ENCODE measurements at places on chromosomes 2 and 18.
A peak's percentile ranks its signal among the peaks of the same experiment; 100 is the strongest.

GRCh38 chr2:144567745-144568144 lies 47.8 kb upstream of the ZEB2 start:
- DNase-seq, result peak; percentile 29

DNA sequence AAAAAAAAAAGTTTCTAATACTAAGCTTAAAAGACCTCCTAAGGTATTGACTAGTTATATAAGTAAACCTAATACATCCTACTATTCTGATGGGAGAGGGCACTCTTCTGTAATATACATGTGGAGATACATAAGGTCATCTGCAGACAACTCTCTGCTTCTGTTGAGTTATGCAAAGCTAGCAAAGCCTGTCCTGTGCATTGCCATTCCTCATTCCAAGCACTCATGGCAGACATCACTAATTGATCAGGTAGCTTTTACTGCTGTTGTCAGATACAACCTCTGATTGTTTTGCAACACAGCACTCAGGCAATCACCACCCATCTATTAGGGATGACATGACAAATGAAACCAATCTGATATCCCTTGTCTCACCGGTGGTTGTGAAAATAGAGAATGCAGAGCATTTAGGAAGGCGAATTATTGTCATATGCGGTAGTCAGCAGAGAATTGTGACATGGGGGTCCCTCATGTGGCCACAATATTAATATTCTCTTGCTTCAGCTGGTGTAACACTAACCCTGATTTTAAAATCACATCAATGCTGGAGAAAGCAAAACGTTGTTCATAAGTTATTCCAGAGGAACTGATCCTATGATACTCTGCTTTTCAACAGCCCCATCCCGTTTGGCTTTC lies 416.5 kb upstream of the GYPC start:
- DNase-seq, result no peak

DNA sequence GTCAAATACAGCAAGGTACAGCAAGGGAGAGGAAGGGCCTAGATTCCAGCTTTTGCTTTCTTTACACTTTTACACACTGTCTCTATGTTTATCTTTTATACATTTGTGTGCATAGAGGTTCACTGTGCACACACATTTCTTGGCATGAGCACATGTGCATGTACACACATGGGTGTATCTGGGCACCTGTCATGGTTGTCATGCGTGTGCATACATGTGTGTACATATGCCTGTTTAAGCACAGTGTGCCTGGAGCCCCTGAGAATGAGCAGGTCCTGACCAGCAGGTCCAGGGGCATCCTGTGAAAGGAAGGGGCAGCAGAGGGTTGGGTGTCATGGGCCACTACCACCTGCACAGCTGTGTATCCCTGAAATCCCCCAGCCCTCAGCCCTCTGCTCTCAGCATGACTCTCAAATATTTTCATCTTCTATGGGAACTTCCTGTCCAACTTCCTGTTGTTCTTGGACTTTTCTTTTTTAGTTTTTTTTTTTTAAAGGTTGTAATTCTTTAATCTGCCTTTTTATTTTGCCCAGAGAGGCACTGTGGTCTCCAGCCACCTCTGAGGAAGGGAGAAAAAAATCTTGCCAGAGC lies 97.0 kb upstream of the EPAS1 start:
- DNase-seq, result no peak

- DNase-seq, result no peak
Observed at GRCh38 chr2:83071352-83071751, 1387.7 kb downstream of the SUCLG1 start.

DNA sequence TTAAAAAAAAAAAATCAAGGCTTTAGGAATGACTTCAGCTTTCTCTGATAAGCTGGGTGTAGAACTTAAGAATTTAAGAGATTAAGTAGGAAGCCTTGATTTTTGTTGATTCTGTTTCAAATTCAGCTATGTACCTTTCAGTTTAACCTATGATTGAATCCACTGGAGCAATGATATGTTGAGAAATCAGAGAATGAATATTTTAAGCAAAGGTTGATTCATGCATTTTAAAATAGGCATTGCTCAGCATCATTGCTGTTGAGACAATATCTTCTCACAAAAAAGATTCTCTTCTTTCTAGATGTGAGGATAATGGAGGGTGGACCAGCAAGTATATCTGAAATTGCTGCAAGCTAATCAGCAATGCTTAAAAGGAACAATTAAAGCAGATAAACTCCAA lies 109.8 kb downstream of the MAP3K20 start:
- DNase-seq, result no peak

DNA sequence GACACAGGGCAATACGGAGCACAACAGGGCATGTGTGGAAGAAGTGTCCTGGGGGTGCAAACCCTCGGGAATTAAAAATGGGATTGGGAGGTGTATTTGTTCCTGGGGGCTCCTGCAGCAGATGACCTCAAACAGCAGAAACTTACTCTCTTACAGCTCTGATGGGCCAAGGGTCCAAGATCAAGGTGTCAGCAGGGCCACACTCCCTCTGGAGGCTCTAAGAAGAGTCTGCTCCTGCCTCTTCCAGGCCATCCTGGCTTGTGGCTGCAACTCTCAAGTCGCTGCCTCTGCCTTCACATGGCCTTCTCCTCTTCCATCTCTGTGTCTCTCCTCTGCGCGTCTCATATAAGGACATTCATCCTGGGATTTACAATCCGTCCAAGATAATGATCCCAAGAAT lies 12.4 kb upstream of the SPATA3 start:
- DNase-seq, result no peak

GRCh38 chr2:95719473-95720060 lies 127.8 kb downstream of the TRIM43 start:
- no peak for DNase-seq

- DNase-seq, result no peak
Observed at GRCh38 chr2:143246815-143247744, 117.9 kb downstream of the ARHGAP15 start.

- DNase-seq, result no peak
Observed at GRCh38 chr18:63312019-63312409, 7.6 kb downstream of the BCL2 start.

DNA sequence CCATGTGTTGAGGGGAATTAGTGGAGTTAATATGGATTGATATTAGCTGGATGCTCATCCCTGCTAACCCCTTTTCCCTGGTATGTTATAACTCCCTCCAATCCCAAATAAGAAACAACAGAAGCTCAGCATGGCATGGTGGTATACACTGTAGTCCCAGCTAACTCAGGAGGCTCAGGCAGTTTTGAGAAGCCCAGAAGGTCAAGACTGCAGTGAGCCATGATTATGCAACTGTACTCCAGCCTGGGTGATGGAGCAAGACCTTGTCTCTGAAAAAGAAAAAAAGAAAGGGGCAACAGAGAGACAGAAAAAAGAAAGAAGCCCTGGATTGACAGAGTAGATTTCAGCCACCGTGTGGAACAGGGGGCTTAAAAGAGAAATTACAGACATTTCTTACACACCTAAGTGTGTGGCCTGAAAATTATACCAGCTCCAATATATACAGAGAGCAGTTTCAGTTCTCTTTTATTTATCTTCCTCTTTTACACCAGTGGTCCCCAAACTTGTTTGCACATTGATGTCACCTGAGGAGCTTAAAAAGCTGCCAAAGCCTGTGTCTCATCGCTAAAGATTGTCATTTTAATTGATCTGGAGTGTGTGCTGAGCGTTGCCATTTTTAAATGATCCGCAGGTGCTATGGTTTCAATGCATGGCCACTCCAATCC lies 203.6 kb downstream of the UBE2E3 start:
- no peak for DNase-seq

GRCh38 chr2:108355906-108356734 lies 21.6 kb upstream of the SULT1C4 start:
- no peak for DNase-seq

GRCh38 chr2:171909266-171909665 lies 13.0 kb upstream of the HAT1 start:
- DNase-seq, result no peak

GRCh38 chr2:99140860-99141109 lies 722 bp upstream of the C2orf15 start:
- peak; percentile 82 for DNase-seq

- DNase-seq, result no peak
Observed at GRCh38 chr2:222358876-222359275, 60.1 kb upstream of the PAX3 start.

DNA sequence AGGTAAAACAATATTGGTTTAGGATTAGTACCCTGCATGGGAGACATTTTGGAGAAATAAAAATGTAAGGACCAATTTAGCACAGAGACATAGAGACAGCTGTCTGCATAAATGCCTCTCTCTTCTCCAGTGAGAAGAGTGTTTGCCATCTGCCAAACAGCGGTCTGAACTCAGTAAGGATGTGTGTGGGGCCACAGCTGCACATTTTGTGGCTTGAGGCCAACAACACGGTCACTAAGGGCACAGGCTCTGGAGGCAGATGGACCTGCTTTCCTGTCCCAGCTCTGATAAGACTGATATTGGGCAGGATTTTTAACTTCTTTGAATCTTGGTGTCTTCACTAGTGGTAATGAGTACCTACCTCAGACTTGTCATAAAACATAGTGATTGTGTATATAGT lies 10.2 kb downstream of the ZBTB14 start:
- peak; percentile 83 for DNase-seq

DNA sequence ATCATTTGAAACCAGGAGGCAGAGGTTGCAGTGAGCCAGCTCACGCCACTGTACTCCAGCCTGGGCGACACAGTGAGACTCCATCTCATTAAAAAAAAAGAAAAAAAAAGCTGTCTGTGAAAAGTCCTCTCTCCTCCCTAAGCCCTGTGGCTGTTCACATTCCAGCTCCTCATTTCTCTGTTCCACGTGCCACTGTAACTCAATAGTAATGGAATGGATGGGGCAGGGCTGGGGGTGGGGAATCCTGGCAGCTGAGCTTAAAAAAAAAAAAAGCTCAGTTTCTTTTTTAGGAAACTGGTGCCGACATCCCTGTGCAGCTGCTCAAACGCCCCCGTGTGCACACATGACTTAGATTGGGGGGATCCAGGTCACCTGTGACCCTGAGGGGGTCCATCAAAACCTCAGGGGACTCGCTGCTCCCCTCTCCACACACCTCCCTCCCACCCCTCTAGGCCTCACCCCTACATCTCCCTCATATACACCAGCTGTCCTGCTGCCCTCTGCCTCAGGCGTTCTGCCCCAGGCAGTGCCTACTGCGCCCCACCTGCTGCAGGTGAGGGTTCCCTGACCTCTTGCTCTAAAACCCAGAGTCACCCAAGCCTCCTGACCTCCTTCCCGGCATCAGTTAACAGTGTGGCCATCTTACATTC lies 255.4 kb downstream of the AGAP1 start:
- no peak for DNase-seq

- no peak for DNase-seq
Observed at GRCh38 chr2:159894145-159894838, 96.3 kb upstream of the CD302 start.

DNA sequence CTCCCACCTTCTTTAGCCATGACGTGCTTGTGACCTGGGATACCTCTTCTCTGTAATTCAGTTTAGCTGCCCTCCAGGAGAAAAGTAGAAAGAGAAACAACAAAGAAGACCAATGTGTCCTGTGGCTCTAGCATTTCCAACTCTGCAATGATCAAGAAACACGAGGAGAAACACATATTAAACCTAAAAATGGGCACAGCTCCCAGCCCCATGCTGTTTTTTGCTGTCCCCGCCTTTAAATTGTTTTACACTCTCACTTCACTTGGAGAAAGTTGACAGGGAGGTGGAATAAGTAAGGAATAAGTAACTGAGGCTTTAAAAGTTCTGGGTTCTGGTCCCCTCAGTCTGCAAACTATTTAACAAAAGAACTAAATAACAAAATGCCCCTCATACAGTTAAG lies 390.6 kb downstream of the TNS1 start:
- DNase-seq, result no peak

GRCh38 chr2:81991282-81991681 lies 1686.7 kb upstream of the LRRTM1 start:
- DNase-seq, result no peak

DNA sequence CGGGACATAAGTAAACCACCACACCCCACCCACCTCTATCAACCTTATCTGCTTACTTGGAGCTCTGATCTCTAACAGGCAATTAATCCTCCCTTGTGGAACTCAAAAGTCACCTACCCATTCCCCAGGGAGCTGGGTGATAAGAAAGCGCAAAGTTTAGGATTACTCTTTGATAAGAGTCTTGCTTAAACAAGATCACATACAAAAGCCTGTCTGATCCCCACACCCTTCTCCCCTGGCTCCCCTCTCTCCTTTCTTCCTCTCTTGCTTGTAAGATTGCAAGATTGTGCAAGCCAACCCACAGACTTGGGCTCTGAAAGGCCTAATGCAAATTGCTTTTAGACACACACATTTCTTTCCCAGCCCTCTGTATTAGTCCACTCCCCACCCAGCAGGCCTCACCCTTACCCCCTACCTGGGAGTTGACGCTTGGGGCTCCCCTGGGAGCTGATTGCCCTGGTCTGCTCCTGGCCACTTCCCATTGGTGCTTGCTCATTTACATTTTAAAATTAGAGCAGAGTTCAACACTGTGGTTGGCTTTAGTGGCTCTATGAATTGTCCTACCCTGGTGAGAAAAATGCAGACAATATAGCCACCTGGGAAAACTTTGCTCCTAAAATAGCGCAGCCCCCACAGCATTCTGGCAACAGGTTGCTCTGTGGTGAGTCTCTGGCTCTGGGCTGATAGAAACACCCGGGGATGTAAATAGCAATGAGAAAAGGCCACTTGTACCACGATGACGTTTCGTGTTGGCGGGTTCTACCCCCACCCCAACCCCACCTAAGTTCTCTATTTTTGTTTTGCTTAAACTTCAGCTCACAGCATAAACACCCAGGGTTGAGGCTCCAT lies 92.8 kb upstream of the MSH2 start:
- no peak for DNase-seq

DNA sequence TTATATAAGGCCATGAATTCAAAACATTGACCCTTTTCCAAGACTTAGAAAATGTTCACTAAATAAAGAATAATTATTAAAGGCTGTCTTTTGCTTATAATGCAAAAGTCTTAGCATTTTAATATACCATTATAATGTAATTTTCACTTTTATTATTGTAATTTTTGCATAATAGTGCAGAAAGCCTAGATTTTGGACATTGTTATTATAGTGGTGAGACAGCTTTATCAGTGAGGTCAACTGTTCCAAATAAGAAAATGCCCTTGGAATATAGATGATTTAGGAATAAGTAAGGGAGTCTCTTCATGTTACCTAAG lies 56.6 kb downstream of the ATIC start:
- DNase-seq, result no peak

DNA sequence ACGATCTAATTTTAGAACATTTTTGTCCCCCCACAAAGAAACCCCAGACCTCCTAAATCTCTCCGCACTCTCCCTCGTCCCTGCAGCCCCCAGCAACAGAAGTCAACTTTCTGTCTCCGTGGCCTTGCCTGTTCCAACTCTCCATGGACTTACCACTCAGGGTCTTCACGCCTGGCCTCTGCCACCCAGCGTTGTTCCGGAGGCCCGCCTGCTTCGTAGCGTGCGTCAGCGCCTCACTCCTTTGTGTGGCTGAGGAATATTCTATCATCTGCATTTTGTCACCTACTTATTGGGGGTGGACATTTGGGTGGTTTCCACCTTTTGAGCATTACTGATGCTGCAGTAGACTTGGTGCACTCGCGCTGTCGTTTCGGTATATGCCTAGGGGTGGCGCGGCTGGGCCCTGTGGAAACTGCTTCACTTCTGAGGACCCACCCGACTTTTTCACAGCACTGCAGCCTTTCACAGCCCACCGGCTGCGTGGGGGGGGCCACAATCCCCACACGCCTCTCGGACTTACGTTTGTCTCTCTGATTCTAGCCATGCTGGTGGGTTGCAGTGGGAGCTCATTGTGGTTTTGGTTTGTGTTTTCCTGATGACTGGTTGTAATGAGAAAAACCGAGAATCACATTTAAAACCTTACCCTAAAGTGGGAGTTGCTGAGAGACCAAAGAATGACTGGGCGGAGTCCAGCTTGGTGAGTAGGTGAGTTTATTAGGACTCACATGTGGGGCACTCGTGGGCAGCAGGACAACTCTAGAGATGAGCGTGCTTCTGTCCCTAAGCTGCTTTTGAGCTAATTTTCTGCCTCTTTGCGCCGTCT lies 1.4 kb upstream of the HSBP1L1 start:
- no peak for DNase-seq
